NCI-H1092 treated with DMSO at 0.1 percent for 48 hours (cell line): ENCODE measurements at places on chromosomes 7 and 10.
A peak's percentile ranks its signal among the peaks of the same experiment; 100 is the strongest.

DNA sequence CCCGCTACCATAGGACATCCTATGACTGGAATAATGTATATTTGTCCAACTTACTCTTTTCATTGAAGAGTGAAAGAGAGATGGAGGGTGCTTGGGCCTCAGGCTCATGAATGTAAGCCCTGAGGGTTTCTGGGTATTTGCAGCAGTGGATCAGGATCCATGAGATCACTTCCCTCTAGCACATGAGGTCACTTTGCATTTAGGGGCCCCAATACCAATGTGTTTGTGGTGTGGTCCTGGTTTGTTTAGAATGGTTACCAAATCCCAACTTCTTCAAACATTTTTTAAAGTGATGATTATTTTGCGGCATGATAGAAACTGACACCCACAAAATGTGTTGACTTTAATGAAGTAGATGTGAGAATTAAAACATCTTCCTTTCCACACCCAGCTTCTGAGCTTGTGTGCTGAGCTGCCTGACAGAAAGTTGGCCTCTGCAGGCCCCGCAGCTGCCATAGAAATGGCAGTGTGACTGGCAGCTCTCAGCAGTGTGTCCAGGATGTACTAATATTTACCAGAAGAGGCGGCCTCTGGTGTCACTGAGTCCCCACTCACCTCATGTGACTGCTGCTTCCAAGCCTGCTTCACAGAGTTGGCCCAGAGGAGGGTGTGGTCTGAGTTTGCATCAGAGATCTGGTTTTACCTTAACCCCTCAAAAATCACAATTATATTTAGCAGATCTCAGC, 447.6 kb upstream of the NPVF start:
- DNase-seq: no peak

DNA sequence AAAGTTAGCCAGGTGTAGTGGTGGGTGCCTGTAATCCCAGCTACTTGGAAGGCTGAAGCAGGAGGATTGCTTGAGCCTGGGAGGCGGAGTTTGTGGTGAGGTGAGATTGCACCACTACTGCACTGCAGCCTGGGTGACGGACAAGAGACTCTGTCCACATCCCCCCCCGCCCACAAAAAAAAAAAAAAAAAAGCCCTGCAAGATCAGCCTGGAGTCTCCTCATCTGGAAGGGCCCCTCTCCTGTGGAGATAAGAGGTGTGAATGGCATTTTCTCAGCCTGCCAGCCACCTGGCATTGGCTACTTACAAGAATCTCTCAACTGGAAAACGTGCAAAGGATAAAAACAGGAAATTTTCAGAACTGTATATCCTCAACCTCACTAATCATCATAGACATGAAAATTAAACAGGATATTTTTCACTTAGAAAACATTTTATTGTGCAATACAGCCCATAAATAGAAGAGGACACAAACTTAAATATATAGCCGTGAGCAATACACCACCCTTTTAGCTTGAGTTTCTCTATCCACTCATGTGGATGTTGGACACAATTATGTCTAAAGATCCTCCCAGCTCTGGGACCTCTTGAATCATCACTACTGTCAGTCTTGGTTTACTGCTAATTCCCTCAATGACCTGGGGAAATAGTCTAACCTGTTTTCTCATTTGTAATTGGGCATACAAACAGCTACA, 11.3 kb upstream of the TSPAN15 start:
- DNase-seq: no peak

DNA sequence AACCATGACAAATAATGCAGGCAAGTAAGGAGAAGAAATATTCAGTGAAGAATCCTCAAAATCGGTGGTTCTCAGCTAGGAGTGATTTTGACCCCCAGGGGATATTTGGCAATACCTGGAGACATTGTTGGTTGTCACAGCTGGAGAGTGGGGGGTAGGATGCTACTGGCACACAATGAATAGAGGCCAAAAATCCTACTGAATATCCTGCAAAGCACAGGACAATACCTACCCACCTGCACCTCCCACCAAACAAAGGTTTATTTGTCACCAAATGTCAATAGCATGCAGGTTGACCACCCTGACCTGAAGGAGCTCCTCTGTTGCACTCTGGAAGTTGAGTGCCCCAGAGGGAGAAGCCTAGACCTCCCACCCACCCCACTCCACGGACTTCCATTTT, 1028.6 kb downstream of the CNTNAP2 start:
- no peak for DNase-seq

GRCh38 chr10:75014516-75015230, 96.8 kb upstream of the SAMD8 start:
- DNase-seq: no peak

DNA sequence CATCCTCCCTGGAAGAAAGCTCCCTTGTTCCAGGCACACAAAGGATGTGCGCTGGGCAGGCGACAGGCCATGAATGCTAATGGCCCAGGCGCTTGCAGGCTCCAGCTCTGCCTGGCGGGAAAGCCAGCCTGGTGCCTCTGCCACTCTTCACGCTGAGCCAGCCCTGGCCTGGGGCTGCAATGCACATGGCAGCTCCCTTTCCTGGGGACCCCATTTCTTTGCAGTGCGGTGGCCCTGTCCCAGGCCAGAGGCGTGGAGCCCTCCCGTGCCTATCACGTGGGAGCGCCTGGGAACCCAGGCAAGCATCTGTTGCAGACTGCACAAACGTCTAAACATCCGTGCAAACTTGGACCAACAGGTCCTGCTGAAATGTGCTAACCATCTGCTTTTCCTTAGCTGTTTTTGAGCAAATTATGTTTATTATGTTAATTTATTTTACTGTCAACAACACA, 152.1 kb upstream of the LYZL2 start:
- DNase-seq: no peak

GRCh38 chr7:116087291-116087690, 56.7 kb upstream of the TFEC start:
- DNase-seq: no peak

- peak; percentile 5 for DNase-seq
Measured at GRCh38 chr10:97025613-97026242, 160.0 kb downstream of the SLIT1 start.

DNA sequence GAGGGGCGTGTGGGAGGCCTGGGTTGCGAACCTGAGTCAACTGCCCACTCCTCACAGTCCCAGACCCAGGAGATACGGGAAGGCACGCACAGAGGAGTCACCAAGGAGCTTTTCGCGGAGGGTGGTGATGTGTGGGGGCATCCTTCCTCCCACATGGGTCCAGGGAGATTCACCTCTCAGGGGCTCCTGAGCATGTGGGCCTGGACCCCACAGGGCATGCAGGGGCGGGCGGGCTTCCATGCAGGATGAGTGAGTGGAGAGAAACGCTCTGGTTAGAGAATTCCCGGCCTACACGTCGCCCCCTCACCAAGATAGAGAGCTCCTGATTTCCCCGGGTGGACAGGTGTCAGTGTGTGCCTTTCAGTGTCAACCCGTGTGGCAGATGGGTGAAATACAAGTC, 641.7 kb upstream of the FZD8 start:
- no peak for DNase-seq

DNA sequence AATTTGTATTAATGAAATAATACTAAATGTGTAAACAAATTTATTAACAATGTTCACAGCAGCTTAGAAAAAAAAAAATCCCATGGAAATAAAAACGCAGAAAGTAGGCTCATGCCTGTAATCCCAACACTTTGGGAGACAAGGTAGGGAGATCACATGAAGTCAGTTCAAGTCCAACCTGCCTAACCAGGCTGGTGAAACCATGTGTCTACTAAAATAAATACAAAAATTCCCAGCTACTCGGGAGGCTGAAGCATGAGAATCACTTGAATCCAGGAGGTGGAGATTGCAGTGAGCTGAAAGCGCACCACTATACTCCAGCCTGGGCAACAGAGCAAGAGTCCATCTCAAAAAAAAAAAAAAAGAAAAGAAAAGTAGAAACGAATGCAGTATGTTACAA, 36.2 kb downstream of the LARP4B start:
- no peak for DNase-seq

DNA sequence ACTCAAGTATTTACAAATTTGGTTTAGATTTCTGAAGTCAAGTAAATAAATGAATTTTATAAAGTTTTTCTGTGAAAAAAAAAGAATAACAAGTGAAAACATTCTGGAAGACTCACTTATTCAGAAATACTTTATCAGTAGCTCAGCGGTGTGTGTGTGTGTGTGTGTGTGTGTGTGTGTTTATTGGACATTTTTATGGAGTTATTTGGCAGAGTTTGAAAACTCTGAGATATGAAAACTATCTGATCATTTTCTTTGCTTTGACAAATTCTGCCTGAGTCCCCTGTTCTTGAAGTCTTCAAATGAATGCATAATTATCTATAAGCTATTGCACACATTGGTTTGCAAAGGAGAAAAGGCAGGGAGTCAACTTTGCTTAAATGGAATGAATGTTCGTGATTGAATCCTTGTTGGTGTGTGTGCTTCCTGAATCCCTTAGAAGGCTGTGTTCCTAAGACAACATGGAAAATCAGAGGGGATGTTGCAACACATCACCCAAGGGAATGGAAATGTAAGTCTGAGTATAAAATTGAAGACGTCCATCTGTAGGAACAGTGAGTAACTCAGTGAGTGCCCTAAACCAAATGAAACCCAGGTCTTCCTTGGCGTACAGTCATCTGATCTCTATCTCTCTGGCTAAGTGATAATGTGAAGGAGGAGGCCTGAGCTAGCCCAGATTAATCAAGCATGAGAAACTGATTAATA, 160.9 kb downstream of the REEP3 start:
- DNase-seq: no peak

- no peak for DNase-seq
Measured at GRCh38 chr10:73875139-73875475, 752 bp upstream of the CAMK2G start.

GRCh38 chr10:37934791-37935190, 41.7 kb downstream of the ZNF25 start:
- no peak for DNase-seq

GRCh38 chr7:104894314-104894713, 119.7 kb upstream of the KMT2E start:
- DNase-seq: no peak

GRCh38 chr7:114548081-114548980, 133.7 kb downstream of the FOXP2 start:
- no peak for DNase-seq

GRCh38 chr10:100516847-100517246, 2.8 kb downstream of the SEC31B start:
- no peak for DNase-seq

DNA sequence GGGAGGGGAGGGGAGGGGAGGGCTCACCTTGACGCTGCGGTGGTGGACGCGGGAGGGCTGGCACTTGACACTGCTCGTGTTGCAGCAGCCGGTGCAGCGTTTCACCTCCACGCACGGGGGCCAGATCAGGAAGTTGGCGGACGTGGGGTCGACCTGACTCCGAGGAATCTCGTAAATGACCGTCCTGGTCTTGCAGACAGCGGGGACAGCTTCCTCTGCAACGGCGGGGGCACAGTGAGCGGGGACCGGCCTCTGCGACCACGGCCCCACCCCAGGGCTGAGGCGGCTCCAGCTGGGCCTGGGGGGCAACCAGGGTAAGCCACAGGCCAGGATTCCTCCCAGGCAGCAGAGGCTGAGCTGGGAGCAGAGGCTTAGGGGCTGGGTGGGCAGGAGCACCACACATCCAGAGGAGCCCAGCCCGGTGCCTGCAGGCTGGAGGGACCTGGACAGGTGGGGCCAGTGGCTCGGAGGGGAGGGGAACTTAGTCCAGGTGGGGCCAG, 8.8 kb downstream of the PDGFA start:
- no peak for DNase-seq

DNA sequence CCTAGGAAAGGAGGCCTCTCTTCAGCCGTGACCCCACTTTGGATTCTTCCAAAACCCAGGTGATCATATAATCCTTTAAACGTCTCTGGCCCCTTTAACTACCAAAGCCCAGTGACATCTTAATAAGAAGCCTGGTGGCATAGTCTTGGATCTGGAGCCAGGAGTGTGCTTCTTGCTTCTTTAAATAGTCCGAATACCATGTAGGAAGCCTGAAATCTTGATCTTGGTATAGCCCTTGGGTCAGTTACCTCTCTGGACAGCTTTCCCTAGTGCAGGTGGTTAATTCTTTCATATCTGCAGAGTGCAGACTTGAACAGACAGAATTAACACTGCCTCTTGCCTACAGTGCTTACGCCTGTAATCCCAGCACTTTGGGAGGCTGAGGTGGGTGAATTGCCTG, 138.6 kb upstream of the EFCAB10 start:
- DNase-seq: no peak

DNA sequence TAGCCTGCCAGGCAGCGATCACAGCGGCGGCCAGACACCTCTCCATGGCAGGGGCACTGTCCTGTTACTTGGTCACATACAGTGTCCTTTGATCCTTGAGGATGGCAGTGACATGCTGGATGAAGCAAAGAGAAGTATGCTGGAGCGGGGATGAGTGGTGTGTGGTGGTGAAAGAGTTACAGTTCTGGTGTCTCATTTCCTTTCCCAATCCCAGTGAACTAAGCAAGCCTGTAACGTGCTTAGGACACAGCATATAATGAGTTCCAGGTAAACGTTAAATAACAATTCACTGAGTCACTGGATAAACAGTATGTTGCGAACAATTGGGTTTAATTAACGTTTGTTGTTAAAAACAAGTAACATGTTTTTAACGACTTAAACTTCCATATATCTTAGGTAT, 63.5 kb upstream of the LAMB1 start:
- DNase-seq: no peak

GRCh38 chr7:32094516-32094915, 24.3 kb upstream of the PDE1C start:
- no peak for DNase-seq

GRCh38 chr7:80403686-80404241, 108.1 kb downstream of the GNAT3 start:
- DNase-seq: no peak

- no peak for DNase-seq
Measured at GRCh38 chr10:108392286-108392685, 1227.8 kb upstream of the SORCS1 start.

DNA sequence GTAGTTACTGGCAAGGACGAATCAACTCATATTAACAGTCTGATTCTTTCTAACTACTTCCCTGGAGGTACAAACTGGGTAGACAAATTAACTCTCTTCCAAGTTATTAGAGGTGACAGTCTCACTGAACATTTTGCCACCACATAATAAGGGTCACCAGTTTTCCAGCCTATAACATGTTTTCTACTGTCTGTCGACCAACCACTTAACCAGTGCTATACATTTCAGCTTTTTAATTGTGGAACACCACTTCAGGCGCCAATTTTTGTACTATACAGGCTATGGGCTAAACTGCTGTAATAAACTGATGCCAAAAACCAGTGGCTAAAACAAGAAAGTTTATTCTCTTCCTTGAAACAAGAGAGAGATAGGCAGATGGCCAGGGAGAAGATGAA, 13.3 kb downstream of the ZNF438 start:
- no peak for DNase-seq

GRCh38 chr10:88126699-88127098, 263.3 kb downstream of the PTEN start:
- DNase-seq: no peak

GRCh38 chr10:62511656-62512055, 137.5 kb downstream of the ZNF365 start:
- no peak for DNase-seq

- DNase-seq: no peak
Measured at GRCh38 chr7:154918741-154919140, 84.2 kb downstream of the PAXIP1 start.
